Fibroblast of the aortic adventitia (primary cell): ENCODE measurements at places on chromosomes 16 and 17. TPM values are rescaled to one million over a fixed set of nuclear protein-coding genes. Genes with fewer than 3 reads are reported as not detected.

DNA sequence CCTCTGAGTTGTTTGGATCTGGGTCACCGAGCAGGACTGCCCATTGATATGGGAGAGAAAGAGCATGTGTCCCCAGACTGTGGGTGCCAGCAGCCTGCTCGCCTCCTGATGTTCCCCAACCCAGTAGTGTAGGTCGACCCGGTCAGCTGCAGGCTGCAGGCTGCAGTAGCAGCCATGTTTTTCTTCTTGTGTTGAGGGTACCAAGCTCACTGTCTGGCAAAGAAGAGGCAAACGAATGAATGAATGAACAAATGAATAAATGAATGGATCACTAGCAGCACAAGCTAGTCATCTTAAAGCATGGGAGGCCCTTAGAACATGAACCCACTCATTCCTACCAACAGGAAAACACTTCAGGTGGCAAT lies 293.2 kb downstream of the SOX9 start:
- no peak for DNase-seq

DNA sequence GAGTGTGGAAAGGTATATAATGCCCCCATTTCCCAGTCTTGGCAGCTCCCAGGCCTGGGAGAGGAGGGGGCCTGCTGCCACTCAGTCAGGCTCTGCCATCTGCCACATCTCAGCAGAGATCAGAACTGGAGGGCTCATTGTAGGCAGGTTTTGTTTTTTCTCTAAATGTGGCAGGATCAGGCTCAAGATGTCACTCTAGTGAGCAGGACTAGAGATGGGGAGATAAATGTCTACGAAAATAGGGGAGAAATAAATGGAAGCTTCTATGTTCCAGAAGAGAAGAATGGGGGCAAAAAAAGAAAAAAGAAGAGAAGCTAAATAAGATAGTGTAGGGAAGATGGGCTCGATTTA lies 13.9 kb downstream of the NXPH3 start:
- no peak for DNase-seq

GRCh38 chr16:25950586-25951281 lies 259.0 kb downstream of the HS3ST4 start:
- DNase-seq: no peak

The ANKRD40CL gene
- total RNA-seq: not detected in 2 replicates

The RAB26 gene
- total RNA-seq: 0.27 and 3.6 TPM in 2 replicates
